WTC11 (cell line): ENCODE measurements at places on chromosomes 16 and 17. TPM values are rescaled to one million over a fixed set of nuclear protein-coding genes. Genes with fewer than 3 reads are reported as not detected.

DNA sequence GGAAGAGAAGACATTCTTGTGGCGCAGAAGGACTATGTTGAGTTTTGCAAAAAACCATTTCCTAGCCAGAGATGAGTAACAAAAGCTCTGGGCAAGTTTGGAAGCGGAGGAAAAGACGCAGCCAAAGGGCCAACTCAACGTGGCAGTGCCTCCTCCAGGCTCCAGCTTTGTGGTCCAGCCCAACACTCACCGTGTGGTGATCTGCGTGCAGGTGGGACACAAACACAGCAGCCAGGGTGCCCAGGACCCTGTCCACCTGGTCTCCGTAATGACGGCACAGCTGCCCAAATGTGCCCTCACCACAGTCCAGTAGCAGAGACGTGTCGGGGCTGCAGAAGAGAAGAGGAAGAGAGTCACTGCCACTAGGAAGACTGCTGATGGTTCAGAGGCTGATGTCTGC, 21.5 kb downstream of the ELAC2 start:
- no peak for DNase-seq

- no peak for DNase-seq
Measured at GRCh38 chr16:71365021-71365420, 6.5 kb downstream of the CALB2 start.

GRCh38 chr16:81798311-81799137, 19.4 kb downstream of the PLCG2 start:
- no peak for DNase-seq

DNA sequence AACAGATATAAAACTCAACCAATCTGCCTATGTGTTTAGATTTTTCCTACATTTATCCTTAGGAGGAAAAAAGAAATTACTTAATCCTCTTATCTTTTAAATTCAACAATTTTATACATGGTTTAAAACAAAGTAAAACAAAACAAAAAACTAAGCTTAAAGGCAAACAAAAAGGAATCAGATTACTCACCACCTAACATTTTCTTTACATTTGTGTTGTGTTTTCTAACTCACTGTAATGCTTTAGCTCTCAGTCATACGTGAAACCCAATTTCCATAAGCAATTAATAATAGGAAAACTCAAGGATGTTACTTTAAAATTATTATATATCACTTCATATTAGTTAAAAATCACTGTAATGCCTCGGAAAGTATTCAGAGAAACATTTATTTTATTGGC, 6.7 kb upstream of the IRX5 start:
- DNase-seq, result no peak

Gene DNAH2
- 0.17 to 0.34 TPM (median 0.27 TPM) in 3 replicates for total RNA-seq
